ENCODE measurements at places on chromosomes 11 and 22.

DNA sequence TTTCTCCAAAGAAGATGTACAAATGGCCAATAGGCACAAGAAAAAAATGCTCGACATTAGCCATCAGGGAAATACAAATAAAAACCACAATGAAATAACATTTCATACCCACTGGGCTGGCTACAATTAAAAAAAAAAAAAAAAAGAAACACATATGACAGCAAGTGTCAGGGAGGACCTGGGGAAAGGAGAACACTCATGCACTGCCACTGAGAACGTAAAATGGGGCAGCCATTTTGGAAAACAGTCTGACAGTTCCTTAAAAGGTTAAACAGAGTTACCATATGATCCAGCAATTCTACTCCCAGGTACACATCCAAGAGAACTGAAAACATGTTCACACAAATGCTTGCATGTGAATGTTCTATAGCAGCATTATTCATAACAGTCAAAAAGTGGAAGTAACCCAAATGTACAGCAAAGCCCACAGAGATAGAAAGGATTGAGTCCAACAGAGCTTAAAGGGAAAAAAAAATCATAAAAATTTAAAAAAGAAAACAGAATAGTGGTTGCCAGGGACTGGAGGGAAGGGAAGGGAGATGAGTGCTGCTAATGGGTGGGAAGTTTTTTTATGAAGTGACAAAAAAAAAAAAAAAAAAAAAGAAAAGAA is 48.4 kb upstream of the CYP2D6 start:
- DNase-seq = no peak

DNA sequence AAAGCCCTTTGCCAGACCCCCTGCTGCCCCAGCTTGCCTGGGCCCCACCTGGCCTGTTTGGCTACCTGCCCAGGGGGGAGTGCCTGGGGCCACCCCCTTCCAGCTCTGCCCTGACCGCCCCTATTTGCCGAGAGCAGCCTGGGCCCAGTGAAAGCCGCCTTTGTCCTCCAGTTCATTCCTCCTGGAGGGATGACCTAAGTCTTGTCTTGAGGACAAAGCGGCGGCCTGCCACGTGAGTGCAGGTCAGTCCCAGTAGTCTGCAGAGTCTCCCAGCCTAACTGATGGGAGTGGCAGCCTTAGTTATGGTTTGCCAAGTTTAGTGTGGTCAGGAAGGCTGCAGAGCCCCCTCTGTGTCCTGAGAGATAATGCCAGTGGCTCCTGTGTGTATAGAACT is 115.9 kb upstream of the CRYBB3 start:
- no peak for DNase-seq

DNA sequence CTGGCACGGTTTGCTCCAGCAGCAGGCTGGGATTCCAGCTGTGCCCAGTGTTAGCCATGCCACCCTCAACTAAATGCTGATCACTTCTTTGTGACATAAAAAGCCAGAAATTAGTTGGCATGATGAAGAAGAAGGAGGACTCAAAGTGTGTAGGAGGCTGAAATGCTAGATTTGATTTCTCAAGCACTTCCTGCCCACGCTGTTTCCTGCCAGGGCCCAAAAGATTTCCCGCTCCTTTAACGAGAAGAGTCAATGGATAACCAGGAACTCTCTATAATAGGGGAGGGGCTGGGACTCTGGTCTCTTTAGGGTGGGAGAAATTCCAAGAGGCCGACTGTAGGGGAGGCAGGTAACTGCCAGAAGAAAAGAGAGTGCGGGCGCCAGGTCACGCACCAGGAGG is 26.4 kb downstream of the APOL3 start:
- no peak for DNase-seq

DNA sequence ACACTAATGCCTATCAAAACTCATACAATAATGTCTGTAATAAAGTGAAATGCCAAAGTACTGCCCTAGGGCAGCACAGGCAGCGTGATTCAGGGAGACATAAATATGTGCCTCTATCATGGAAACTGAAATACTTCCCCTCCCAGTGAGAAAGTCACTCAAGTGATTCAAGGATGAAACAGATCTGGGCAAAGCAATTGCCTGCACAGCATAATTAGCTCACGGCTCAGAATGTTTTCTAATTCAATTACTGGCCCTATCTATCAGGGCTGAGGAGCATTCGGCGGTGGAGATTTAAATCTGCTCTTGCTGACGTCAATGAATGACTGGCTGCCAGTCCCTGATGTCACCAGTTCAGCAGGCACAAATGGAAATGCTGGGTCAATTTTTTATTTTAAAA is 27.7 kb upstream of the PPP2R1B start:
- DNase-seq = no peak

GRCh38 chr22:23688121-23688520 is 2.7 kb upstream of the RGL4 start:
- no peak for DNase-seq
